ENCODE measurements at places on chromosomes 6 and 20.

- DNase-seq: no peak
These were observed 24.5 kb upstream of the CD83 start for GRCh38 chr6:14092838-14093789.

DNA sequence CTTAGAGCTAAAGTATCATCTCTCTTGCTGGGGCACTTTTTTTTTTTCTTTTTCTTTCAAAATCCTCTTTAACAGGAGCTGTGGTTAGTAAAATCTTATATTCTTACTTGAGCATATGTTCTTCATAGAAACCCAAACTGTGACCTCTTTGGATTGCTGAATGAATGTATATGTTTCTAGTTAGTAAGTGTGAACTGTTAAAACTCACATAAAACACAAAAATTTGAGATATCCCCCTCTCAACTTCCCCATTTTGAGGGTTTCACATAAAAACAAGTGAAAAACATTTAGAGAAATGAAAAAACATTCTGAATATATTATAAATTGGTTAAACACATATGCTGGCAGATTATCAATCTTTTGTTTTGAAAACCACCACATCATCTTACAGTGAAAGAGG, 78.1 kb downstream of the INSM1 start:
- DNase-seq: no peak

GRCh38 chr20:1509237-1509636, 18.0 kb upstream of the SIRPB2 start:
- peak; percentile 29 for DNase-seq

- DNase-seq: no peak
These were observed 8.0 kb downstream of the LAMA5 start for GRCh38 chr20:62359043-62359490.

- DNase-seq: no peak
These were observed 27.3 kb downstream of the SLC2A4RG start for GRCh38 chr20:63766695-63767426.

DNA sequence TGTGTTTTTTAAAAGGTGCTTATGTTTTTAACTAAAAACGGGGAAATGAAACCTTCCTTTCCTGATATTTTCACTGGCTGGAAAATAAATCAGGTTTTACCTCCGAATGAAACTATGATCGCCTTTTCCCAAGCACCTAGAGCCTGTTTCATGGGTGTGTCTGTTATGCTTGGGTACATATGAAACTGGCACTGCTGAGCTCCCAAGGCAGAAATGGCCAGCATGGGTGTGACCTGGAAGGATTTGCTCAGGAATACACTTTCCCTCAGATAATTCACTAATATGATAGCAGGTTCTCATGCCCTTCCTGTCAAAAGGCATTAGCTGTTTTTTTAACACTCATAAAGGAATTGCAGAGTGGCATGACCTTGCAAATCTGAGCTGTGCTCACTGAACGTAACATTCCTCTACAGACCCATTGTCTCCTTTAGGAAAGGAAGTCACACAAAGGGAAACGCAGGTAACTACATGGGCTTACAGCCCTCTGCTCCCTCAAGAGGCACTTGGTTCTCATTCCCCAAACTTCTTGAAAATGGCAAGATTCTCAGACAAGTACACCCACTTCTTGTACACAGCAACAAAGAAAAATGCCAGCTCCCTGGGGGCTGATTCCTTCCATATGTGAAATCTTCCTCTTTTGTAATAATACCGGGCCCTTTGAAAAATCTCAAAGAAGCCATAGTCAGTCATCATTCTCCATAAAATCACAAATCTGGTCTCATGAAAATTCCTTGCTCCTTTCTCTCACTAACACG, 72.7 kb downstream of the METTL24 start:
- DNase-seq: no peak

DNA sequence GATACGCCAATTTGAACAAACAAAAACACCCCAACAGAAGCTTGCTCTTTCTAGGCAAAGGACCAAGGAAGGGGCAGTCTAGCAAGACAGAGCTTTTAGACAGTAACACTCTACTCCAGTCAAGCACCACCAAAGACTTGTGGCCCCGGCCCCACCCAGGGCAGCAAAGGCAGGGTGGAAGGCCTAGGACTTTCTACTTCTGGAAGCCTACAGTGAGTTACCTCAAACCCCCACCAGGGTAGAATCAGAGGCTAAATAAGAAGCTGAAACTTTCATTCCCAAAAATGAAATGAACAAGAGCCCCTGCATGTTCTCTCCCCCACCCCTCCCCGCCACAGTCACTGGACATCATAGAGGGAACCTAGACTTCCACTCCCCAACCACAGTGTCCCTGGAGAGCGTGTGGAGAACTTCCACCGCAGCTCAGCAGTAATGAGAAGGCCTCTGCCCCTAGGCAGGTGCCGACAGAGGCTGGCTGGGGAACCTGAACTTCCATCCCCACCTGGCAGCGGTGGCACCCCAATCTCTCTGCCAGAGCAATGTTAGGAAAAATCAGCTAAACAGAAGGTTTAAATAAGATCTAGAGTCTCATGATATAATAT, 40.0 kb downstream of the KATNA1 start:
- no peak for DNase-seq

DNA sequence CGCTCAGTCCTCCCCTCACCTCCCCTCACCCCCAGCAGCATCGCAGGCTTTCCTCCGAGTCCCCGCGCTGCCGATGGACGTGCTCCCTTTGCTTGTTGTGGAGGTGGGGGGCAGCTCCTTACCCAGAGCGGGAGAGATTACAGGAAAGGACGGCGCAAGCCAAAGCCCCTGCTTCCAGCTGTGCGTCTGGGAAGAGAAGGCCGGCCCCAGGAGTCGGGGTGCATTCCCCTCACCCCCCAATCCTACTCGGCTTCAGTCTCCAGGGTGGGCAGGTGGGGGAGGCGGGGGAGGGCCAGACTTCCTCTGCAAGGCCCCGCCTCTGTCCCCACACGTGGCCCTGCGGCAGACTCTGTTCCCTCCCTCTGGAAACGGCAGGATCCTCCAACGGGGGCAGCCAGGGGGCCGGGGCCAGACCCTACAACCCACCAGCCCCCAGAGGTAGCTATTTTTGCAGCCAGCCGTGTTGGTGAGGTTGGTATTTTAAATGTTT, 43.6 kb downstream of the NTSR1 start:
- no peak for DNase-seq

- DNase-seq: no peak
These were observed 210.2 kb upstream of the CITED2 start for GRCh38 chr6:139584599-139584998.

DNA sequence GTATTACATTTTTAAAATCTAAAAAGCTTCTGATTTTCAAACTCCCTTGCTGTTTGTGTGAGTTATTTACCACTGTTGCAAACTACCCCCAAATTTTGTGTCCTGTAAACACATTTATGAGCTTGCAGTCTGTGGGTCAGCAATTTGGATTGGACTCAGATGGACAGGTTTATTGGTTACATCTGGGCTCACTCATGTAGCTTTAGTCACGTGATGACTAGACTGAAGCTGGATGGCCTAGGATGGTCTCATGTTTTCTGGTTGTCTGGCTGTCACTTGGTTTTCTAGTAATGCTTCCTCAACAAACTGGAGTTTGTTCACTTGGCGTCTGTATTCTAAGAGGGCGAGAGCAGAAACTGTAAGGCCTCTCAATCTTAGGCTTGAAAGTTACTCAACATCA, 12.2 kb upstream of the C6orf58 start:
- DNase-seq: no peak

DNA sequence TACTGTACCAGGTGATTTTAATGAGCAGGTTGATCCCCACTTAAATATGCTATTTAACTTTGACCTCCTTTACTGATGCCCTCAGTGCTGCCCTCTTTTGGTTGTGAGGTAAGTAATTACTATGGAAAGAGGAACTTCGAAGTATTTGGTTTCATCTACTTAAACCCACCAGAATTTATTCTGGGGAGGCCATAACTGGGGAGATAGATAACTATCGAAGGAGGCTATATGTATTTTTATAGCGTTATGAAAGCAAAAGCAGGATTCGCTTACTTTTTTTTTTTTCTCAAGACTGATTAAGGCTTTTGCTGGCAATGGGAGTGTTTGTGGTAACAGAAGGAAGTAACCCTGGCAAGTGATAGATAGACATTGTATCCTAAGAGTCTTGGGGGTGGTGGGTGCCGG, 168.9 kb upstream of the CENPW start:
- no peak for DNase-seq

- no peak for DNase-seq
These were observed 73.4 kb upstream of the FBXO30 start for GRCh38 chr6:145887969-145888368.

- DNase-seq: no peak
These were observed 126.9 kb downstream of the LAMA2 start for GRCh38 chr6:129009851-129010250.

DNA sequence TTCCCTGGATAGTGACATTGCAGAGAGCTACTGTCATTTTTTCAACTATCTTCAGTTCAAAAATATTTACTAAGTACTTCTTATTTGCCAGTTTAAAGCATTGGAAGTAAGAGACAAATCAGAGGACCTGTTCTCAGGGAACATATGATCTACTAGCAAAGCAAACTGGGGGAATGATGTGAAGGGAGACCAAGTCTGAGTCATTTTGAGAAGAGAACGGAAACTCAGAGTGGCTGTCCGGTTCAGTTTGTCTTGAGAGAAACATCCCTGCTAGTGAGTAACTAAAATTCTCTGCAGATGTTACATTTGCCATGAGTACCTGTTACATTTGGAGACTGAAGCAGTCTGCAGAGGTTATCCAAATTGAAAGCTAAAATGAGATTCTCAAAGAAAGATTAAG, 118.3 kb downstream of the KCNQ5 start:
- DNase-seq: peak; percentile 11

DNA sequence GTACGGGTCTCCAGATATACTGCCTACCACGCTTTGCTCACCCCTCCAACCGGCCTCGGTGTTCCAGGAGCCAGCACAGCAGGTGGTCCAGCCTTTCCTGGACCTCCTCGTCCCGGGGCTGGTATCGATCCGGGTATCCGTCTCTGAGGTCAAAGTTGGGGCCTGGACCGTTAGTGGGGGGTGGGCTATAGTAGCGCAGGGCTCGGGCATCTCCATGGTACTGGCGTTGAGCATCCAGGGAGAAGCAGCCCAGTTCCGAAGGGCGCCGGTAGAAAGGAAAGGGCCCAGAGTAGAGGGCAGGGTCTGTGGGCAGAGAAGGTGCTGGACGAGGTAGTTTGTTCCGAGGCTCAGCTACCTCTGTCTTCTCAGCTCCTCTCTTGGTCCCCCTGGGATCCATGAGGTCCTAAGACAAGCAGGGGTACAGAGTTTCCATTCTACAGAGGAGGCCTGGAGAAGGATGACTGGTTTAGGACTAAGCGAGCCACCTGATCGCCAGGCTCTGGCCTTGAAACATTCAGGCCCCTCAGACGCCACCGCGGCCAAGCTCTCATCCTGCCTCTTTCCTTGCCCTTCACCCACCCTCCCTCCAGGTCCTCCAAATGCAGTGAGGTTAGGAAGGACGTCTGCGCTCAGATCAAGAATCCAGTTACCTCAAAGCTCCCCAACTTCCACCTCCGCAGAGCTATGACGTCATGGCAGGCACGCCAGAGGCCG, 502 bp downstream of the DXO start:
- peak; percentile 23 for DNase-seq

DNA sequence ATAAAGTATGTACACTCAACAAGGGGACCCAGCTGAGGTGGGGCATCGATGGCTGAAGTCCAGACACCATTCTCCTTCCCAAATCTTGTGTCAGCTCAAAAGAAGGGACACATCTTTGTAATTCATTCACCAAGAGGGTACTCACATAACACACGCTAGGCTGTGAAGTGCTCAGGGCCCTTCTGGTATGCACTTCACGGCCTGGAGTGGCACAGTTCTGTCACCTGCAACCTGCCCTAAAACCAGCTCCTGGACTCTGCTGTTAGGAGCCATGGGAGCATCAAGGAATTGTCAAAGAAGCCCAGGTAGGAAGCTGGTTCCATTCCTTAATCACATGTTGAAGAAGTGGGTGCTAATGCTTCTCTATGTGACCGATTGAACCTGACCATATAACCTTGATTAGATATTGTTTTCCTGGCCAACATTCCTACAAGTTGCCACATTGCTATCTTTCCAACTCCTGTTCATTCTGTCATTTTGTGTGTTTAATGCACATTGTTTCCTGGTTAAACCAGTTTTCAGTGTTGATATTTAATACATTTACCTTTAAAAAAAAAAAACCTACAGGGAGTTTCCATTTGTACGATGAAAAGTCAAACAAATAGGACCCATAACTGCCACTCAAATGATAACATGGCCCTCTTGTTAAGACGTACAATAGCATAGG, 127.3 kb downstream of the TNFRSF21 start:
- no peak for DNase-seq

GRCh38 chr6:112439432-112439831, 92.3 kb downstream of the RFPL4B start:
- DNase-seq: no peak

DNA sequence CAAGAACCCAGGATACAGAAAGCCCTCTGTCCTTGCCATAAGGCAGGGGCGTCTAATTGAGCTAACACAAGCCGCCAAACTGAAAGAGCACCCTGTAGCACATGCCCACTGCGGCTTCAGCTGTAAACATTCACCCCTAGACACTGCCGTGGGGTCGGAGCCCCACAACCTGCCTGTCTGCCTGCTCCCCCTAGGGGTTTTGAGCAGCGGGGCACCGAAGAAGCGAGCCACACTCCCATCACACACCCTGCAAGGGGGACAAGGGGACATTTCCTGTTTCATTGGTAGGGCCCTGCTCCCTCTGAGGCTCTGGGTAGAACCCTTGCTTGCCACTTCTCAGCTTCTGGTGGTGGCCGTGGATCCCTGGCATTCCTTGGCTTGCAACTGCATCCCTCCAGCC, 45.2 kb upstream of the BCLAF1 start:
- DNase-seq: no peak

DNA sequence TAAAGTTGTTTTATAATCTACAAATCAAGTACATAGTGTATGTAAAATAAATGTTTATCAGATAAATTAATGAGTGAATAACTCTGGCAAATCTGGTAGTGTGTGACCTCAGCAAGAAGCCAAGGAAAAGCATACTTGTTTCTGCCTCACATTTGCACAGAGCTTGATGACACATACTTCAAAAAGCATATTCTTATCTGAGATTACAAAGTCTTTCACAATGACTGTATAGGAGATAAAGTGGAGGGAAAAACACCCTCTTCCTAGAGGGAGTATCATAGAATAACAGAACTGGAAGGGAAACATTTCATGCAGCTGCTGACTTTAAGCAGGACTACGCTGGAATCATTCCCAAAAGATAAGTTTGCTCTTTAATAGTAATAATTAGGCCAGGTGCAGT, 28.1 kb upstream of the AKAP7 start:
- DNase-seq: peak; percentile 49

- DNase-seq: no peak
These were observed 204.0 kb downstream of the TSHZ2 start for GRCh38 chr20:53176134-53176533.

Data from hepatic stellate cell (primary cell).